ENCODE measurements at places on chromosomes 11 and 22.
A peak's percentile ranks its signal among the peaks of the same experiment; 100 is the strongest.

GRCh38 chr22:50251477-50252081 is 514 bp upstream of the HDAC10 start:
- DNase-seq, result no peak

DNA sequence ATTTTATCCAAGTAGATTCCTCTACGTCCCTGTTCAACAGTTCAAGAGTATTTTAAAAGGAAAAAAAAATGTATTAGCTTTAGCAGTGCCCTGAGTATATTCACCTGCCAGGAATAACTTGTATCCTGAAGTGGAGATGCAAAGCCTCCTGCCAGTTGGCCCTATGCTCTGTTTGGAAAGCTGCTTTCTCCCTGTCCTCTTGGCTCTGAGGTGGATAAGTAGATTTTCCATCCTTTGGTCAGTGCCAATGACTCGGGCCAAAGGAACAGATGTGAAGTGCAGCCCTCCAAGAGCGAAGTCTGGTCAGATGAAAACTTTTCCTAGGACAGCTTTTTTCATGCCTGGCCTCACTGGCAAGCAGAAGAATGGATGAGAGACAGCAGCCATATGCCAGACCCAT is 839.9 kb upstream of the TENM4 start:
- DNase-seq, result no peak

GRCh38 chr22:27507935-27508526 is 293.5 kb downstream of the MN1 start:
- DNase-seq, result peak; percentile 87

DNA sequence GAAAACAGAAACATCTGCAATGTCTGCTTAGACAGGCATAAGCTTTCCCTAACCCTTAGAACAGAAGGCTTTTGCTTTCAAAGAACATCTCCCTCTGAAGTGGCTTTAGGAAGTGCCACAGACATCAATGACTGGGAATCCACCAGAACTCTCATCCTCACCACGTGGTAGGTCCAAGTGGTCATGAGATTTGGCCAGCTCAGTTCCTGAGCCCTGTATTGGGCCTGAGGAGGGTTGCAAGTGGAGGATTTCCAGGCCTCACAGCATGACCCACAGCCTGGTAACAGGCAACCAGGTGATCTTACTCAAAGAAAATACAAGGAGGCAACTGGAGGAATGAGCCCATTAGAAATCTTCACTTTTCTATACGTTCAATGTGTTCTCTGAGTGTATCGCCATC is 1.6 kb downstream of the CASP1 start:
- DNase-seq, result no peak

DNA sequence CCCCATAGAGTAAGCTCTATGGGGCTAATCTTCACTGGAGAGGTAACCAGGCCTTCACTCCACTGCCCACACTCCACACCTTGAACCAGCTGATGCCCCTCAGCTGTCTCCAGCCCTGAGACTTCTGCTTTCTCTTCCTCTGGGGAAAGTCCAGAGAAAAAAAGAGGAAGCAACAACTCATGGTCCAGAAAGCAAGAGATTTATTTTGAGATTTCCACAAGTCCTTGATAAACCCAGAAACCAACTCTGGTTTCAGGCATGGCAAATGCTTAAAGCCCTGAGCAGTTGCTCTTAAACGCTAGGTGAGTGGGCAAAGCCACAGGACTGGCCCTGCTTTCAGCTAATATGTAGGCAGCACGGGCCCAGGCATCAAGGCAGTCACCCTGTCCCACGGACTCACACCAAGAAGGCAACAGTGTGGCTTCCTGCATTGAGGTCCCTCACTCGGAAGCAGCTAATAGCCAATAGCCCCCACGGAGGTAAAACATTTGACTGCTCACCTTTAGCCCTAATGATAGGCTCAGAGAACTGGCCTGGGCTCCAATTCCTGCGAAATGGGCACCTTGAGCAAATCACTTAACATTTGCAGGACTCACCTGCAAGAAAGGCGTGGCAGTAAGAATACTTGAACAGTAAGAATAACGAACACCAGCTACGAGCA is 4.3 kb downstream of the CYB561A3 start:
- DNase-seq, result no peak

- DNase-seq, result peak; percentile 6
Observed at GRCh38 chr11:13054278-13054677, 45.2 kb downstream of the RASSF10 start.

GRCh38 chr22:19150482-19151328 is 613 bp upstream of the GSC2 start:
- no peak for DNase-seq

GRCh38 chr22:24157822-24158135 is 23.5 kb upstream of the SUSD2 start:
- DNase-seq, result peak; percentile 24

DNA sequence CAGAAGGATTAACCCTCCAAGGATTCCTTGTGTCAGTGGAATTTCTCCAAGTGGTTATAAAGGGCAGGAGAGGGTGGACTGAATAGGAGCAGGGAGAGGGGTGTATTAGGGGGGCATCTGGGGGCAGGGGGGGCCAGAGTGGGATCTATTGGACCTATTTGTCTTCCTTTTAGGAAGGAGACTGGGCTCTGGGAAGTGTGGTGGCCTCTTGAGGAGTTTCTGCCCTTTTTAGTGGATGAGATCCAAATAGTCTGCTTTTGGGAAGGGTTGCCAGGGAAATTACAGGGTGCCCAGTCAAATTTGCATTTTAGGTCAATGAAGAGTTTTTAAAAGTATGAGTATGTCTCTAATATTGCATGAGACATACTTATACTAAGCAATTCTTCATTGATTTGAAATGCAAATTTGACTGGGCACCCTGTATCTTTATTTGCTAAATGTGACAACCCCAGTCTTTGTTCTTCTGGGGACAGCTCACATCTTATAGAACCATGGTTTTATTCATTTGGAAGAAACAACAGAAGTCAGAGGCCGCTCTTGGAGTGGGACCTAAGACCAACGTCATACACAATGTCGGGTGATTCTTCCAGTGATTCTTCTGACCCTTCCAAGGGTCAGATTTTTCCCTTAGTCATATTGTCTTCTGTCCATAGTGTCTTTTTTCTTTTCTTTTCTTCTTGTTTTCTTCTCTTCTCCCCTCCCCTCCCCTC is 429 bp upstream of the SLC22A6 start:
- no peak for DNase-seq

DNA sequence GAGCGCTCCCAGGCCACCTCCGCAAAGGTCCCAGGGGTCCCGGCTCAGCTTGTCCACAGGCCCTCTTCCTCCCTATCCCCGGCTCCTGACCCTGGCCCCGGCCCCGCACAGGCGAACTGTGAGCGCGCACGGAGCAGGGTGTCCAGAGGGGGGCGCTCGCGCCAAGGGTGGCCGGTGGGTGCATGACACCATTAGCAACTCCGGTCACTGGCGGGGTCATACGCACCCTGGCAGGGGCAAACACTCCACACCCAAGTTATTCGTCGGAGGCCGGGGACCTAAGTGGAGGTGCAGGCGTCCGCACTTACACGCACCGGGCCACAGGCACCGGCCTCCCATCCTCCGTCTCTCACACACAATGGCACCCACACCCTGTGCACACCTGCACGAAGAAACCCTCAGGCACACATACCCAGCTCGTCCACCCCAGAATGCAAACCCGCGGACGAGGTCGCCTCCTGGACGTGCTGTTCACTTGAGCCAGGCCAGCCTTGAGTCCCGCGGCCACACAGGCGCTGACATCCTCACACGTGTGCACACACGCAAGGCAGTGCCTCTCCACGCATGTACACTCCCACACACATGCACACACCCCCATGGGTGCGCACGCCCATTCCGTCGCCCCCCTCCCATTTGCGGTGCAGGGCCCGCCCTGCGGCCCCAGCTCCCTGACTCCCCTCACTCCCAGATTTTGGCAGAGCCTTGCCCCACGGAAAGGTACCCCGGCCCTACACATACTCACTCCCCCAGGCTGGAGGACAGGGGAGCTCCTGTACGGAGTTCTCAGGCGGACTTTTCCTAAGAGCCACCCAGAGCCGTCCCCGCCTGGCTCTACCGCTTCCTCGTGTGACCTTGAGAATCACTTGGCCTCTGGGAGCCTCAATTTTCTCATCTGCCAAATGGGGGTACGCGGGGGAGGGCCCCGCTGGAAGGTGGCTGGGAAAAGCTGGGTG is at the start of gene RASGRP2:
Gene RASGRP2, minus strand, starts transcription at position 552 of the 953 bp plus-strand sequence. CDS start 1,276 bp downstream, outside the sequence.
- DNase-seq, result peak; percentile 25

DNA sequence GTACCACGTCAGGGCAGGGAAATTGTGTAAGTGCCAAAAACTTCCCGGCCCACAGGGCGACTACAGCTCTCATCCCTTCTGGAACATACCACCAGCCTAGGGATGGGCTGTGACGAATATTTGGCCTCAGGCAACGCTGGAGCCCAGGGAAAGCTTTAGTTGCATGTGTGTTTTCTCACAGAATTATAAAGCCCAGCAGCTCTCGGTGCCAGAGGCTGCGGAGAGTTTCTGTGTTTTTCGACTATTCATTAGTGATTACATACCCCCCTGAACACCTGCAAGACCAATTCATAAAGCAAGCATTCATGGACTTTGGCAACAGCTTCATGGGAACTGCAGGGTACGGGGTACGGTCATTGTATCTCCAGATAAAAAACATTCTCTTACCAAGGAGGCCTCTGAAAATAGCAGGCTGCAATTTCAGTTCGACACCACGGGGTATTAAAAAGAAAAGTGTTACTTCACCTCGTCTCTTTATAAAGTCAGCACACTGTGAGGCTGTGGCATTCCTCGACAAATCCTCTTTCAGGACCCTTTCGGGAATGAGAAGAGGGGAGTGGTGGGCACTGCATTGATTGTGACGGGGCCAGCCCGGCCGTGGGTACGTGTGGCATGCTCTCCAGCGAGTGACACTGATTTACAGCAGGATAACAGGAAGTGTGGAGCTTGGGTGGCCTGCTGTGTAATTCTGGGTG is 243.6 kb upstream of the SORL1-AS1 start:
- DNase-seq, result no peak

DNA sequence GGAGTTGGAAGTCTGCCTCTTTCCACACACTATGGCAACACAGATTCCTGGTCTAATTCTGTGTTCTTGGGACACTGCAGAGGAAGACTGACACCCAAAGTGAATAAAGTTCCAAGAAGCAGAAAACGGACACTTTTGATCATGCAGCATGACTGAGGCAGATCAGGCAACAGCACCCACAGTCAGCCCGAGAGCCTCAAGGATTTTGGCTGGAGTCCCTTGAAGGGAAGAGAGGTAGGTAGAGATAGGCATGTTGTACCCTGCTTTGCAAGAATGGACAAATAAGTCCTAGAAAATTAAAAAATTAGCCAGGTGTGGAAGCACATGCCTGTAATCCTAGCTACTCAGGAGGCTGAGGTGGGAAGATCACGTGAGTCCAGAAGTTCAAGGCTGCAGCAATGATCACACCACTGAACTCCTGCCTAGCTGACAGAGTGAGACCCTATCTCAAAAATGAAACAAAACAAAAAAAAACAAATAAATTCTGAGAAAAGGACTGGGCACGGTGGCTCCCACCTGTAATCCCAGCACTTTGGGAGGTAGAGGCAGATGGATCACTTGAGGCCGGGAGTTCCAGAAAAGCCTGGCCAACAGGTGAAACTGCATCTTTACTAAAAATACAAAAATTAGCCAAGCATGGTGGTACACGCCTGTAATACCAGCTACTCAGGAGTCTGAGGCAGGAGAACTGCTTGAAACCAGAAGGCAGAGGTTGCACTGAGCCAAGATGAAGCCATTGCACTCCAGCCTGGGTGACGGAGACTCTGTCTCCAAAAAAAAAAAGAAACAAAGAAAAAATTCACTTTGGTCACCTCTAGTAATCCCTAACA is 6.9 kb downstream of the SLC43A1 start:
- no peak for DNase-seq

GRCh38 chr11:64316672-64317324 is 561 bp downstream of the TRMT112 start:
- DNase-seq, result no peak

DNA sequence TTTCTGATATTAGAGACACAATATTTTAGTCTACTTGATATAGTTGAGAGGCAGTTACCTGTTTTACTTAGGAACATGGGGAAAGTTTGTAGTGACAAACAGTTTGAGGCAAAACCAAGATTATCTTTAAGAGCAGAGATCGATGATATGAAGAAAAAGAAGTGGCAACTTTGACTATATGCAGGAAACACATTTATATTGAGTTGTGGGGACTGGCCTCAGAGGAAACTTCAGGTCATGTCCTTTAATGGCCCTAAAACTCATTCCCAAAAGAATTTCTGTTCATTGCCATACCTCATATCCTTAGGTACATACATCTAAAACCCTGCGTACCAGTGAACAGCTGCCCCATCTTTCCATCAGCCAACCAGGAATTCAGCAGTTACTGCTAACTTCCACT is 4.5 kb downstream of the HBG1 start:
- DNase-seq, result no peak

- DNase-seq, result no peak
Observed at GRCh38 chr11:122107566-122107965, 8.4 kb downstream of the BLID start.

DNA sequence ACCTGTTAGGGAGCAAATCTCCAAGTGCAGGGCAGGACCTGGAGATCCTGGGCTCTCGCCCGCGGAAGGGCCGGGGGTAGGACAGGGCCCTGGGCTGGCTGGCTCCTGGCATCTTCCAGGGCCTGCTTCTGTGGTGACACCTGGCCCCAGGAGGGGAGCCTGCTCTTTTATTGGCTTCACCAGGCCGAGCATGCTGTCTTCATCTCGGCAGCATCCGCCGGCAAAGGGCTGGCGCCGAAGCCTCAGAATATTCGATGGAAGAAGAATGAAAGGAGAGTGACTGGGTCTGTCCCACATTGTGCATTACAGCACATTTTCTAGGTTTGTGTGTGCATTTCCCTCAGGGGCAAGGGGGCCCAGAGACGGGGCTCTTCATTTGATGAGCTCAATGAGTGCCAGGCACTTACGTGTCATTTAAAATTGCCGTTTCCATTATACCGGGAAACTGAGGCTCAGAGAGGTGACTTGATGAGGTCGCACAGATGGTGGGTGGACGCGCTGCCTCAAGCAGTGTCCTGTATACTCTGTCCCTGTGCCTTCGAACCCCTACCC is 70.0 kb downstream of the RBX1 start:
- DNase-seq, result no peak

DNA sequence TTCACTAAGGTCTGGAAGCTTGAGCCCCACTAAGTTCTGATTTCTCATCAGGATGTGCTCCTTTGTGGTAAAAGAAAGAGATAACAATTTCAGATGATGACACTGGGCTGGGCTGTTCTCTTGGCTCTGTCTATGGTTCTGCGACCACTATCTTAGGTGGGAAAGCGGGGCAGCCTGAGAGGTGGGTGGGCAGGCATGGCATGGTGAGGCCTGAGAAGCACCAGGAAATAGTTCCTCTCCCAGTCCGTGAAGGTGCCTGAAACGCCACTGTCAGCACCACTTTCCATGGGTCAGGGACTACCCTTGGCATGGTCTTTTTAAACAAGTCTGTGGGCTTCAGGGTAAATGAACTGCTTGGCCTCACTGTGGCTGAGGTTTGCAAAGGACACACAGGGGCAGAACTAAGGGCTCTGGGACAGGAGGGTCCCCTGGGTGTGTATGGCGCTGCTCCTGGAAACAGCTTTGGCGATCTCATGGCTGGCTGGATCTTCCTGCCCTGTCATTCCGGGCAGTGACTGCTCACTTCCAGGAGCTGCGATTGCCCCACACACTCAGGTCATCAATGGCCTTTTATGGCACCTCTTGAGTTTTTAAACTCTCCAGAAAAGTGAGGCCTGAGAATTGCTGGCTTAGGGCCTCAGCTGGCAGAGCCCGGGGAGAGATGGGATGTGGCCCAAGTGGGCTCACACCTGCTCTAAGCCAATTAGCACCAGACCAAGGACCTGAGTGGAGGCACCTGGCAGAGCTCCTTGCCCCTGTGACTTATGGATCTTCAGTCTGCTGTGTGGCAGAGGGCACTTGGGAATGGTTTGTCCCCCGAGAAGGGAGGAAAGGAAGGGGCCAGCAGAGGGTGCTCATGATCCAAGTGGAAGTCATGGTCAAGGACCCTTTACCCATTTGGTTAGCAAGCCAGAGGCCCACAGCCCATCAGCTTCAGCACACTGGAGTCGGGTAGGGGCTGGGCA is 55.6 kb upstream of the LYVE1 start:
- DNase-seq, result peak; percentile 37
